ENCODE measurements at places on chromosomes 13 and 19.

DNA sequence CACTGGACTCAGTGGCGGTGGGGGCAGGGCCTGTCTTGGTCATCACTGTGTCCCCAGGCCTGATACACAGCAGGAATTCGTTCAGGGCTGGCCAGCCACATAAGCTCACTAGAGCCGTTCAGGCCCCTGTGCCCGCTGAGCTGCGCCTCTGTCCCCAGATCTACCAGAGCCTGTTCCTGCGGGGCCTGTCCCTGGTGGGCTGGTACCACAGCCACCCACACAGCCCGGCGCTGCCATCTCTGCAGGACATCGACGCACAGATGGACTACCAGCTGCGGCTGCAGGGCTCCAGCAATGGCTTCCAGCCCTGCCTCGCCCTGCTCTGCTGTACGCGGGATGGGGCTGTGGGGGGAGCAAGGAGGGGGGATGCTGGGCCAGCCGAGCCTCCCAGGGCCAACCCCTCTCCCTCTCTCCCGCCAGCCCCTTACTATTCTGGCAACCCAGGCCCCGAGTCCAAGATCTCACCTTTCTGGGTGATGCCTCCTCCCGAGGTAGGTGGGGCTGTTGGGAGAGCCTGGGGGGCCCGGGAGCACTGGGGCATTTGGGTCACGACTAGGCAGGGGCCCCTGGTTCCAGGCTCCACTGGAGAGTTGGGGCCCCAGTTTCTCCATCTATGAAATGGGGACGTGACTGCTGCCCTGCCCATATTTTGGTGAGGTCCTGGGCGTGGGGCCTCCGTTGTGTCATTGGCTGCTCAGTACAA lies 13.9 kb downstream of the MPND start:
- DNase-seq = no peak

DNA sequence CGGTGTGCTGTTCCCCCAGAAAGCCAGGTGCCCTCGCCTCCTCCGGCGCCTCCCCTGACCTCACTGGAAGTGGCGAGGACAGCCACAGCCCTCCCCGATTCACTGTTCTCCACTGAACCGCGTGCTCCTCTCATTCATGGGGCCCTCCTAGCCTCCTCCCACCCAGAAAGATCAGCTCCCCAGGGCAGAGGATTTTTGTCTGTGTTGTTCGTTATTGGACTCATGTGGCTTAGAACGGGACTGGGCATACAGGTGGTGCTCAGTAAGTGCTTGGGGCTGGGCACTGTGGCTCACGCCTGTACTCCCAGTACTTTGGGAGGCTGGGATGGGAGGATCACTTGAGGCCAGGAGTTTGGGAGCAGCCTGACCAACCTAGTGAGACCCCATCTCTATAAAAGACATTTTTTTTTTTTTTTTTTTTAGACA lies 3.8 kb downstream of the PRTN3 start:
- no peak for DNase-seq

- DNase-seq = no peak
Observed at GRCh38 chr19:37698216-37698615, 21.3 kb downstream of the ZNF607 start.

DNA sequence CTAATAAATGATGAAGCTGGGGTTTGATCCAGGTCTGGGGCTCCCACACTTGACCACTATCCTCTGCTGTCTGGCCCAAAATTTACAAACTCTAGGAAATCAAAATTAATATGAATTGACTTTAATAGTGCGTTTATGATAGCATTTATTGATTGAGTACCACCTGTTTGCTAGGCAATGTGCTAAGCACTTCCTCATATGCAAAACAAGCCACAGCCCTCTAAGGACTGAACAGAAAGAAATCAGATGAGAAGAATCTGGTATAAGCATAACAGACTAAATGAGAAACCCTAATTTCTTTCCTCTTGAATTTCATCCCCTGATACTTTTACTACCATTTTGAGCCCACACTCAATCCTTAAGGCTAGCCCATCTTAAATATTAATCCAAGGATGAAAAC lies 6.6 kb upstream of the MLNR start:
- no peak for DNase-seq

DNA sequence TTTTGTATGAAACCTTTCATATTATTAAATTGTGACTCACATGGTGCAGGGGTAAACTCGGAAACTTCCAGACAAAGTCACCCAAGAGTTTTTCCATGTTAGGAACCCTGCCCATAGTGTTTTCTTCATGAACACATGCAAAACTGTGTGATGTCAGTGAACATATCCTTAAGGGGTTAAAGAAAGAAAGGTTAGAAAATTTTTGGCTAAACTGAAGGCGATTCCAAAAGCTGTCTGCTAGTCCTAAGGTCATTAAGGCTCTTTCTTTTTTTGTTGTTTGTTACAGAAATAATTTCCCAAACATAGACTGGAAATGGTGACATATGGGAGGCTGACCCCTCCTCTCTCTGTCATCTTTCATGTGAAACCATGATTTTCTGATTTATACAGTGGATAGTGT lies 271.9 kb downstream of the DNAJC15 start:
- DNase-seq = no peak

DNA sequence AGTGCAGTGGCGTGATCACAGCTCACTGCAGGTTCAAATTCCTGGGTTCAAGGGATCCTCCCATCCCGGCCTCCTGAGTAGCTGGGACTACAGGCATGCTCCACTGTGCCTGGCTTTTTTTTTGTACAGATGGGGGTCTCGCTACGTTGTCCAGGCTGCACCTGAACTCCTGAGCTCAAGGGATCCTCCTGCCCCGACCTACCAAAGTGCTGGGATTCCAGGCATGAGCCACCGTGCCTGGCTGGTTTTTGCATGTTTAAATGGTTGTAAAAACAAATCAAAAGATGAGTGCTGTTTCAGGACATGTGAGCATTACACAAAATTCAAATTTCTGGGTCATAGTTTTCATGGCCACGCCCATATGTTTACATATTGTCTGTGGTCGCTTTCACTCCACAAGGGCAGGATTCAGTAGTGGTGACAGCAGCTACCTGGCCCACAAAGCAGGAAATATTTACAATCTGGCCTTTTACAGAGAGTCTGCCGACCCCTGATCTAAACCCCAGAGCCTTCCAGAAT lies 5.3 kb downstream of the MATK start:
- DNase-seq = no peak

DNA sequence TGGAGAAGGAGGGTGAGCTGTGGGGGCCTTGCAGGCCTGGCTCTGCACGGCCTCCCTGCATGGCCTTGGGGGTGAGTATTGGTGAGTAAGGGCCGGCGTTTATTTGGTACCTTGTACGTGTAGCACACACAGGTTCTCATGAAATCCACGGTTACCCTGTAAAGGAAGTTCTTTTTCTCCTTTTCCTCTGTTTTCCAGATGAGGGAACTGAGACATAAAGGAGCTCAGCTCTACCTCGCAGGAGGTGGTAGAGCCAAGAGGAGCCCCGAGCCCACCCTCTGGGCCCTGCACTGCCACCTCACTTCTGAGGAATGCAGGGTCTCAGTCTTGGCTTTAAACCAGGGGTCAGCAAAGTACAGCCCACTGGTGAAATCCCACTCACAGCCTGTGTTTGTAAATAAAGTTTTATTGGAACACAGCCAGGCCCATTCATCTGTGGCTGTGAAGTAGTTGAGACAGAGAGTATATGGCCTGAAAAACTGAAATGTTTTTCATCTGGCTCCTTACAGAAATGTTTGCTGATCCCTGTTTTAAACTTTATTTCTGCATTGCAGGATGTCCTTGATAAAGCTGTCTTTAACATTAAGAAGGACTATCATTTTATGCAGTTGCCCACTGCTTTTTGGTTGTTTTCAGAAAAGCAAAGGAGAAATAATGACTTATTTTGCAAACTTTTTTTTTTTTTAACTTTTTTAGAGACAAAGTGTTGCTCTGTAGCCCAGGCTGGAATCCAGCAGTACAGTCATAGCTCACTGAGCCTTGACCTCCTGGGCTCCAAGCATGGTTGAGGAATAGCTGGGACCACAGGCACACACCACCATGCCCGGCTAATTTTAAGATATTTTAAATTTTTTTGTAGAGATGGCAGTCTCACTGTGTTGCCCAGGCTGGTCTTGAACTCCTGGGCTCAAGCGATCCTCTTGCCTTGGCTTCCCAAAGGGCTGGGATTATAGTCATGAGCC lies 6.4 kb downstream of the EPN1 start:
- DNase-seq = no peak

GRCh38 chr19:36046443-36047050 lies 7.5 kb downstream of the THAP8 start:
- DNase-seq = no peak

- DNase-seq = no peak
Observed at GRCh38 chr13:107407074-107407473, 808.3 kb downstream of the LIG4 start.

- no peak for DNase-seq
Observed at GRCh38 chr13:98778749-98779148, 26.3 kb upstream of the SLC15A1 start.

GRCh38 chr13:60463787-60464186 lies 66.8 kb downstream of the TDRD3 start:
- no peak for DNase-seq

- no peak for DNase-seq
Observed at GRCh38 chr19:57267291-57267690, 13.0 kb upstream of the ZNF460 start.
